ENCODE measurements at places on chromosomes 12 and 14. TPM values are rescaled to one million over a fixed set of nuclear protein-coding genes. Genes with fewer than 3 reads are reported as not detected.

DNA sequence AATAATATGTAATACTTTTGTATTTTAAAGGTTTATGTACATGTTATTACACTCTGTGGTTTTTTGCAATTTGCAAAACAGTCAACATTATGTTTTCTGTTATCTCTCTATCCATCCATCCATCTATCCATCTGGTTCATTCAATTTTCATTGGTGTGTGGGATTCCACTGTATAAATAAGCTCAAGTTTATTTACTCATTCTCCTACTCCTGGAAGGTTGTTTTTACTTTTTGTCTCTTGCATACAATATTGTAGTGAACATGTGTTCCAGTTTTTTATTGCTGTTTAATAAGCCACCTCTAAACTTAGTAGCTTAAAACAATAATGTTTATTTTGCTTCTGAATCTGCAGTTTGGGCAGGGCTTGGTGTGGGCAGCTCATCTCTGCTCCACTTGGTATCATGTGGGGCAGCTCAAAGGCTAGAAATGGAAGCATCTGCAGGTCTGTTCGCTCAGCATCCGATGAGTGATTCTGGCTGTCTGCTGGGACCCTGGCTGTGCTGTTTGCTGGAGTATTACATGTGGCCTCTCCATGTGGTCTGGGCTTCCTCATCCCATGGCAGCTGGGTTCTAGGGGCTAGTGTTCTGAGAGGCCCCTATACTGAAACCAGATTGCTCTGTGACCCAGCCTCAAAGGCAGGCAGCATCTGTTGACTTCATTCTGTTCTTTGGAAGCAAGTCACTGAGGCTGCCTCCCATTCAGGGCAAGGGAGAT, 98.8 kb downstream of the SLC25A47 start:
- no peak for DNase-seq

DNA sequence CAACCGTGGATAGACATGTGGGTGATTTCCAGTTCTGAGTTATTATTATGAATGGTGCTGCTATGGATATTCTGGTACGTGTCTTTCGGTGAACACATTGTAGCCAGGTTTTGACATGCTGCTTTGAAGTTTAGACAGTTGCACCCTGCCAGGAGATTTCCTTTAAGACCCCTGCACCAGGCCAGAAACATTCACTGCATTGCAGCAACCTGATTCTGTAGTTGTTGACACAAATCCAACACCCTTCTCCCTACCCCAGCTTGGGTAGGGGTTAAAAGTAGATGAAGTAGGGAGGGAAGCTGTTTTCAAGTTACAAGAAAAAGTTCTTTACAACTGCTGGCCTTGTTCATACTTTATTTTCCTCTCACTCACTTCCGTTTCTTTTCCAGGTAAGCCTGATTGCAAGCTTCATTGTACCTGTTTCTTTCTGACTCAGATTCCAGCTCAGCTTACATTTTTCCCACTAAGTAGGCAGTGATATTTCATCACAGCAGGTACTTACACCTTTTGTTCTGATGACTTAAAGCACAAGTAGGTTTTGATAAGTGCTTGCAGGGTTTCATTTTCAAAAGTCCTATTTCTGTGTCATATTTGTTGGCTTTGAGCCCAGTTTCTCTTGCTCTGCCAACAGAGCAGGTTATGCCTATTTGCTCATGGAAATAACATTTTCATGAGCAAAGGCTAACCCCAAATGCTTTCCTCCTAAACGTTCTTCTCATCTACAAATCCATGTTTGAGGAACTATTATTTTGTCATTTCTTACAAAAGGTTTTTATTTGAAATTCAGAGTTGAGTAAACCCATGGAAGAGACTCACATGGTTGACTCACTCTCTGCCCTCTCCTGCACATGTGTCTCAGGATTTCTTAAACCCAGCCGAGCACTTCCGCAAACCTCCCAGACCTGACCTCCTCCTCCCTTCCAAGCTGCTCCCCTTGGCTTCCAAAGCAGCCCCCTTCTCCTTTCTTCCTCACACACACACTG, 12.1 kb upstream of the LTA4H start:
- no peak for DNase-seq

DNA sequence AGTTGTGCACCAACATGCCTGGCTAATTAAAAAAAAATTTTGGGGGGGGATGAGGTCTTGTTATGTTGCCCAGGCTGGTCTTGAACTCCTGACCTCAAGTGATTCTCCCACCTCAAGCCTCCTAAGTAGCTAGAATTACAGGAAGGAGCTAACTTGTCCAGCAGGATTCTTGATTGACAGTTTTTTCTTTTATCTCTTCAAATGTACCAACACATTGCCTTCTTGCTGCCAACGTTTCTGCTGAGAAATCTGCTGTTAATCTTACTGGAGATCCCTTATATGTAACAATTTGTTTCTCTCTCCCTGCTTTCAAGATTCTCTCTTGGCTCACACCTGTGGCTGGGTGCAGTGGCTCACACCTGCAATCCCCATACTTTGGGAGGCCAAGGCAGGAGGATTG, 22.4 kb upstream of the MARK3 start:
- no peak for DNase-seq

GRCh38 chr12:71870416-71870815, 30.9 kb downstream of the TBC1D15 start:
- DNase-seq: no peak

DNA sequence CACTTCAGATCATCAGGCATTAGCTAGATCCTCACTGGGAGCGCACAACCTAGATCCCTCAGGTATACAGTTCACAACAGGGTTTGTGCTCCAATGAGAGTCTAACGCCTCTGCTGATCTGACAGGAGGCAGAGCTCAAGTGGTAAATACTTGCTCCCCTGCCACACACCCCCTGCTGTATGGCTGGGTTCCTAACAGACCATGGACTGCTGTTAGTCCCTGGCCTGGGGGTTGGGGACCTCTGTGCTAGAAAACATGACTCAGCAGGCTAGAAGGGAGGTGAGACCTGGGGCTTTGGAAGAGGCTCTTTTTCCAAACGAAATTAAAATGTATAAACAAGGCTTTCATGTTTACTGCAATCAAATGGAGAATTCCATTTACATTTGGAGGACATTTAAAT, 691.1 kb downstream of the FLRT2 start:
- DNase-seq: no peak

GPN3 gene
- total RNA-seq: 21.6 TPM

HELB gene
- 34.2 TPM for total RNA-seq

GRCh38 chr12:132489078-132489601, 811 bp upstream of the FBRSL1 start:
- peak; percentile 74 for DNase-seq
